Stimulated activated CD4-positive, alpha-beta T cell treated with anti-CD3 and anti-CD28 coated beads, Interleukin-1b, Interleukin-23, amount 100 ng/mL, for 1 hour (primary cell): ENCODE measurements at places on chromosomes 6 and 20.

GRCh38 chr6:2510316-2510715 is 240.4 kb downstream of the MYLK4 start:
- no peak for DNase-seq

- no peak for DNase-seq
Measured at GRCh38 chr6:95318137-95318536, 259.2 kb upstream of the MANEA start.

- DNase-seq, result no peak
Measured at GRCh38 chr6:156150391-156150790, 626.8 kb upstream of the ARID1B start.

- DNase-seq, result no peak
Measured at GRCh38 chr20:40110311-40110831, 578.7 kb downstream of the MAFB start.

DNA sequence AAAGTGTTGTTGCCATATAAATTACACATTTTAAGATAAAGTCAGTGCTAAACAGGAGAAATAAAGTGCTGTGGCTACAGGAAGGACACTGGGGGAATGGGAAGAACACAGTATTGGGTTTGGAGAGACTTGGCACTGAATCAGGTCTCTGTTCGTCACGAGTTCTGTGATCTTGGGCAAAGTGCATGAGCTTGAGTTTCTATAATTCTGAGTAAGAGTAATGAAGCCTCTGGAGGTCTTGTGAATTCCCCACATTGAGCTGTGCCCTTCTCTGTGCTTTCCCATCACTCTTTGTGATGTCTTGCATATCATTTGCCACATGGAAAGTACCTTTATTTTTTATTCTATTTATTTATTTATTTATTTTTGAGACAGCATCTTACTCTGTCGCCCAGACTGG is 16.8 kb upstream of the EEF1A1 start:
- DNase-seq, result no peak

DNA sequence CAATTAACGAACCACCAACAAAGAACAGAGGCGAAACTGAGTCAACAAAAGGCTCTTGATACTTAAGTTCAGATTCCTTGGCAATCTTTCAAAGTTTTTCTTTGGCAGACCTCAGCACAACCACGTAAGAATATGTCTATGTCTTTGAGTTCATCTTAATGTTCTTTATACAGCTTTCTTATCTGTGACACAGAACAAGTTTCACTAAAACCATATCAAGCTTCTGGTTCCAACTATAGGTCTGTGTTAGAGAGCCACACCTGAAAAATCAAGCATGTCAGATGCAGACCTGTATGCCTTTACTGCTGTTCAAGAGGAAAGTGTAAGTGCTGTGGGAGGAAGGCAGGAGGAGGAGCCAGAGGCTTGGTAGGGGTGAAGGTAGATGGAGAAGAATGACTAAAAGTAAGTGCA is 271.3 kb downstream of the KHDC1L start:
- DNase-seq, result no peak

GRCh38 chr20:33373735-33374605 is 27.3 kb downstream of the CDK5RAP1 start:
- no peak for DNase-seq

- no peak for DNase-seq
Measured at GRCh38 chr6:38322138-38322537, 317.6 kb downstream of the BTBD9 start.

GRCh38 chr6:43185391-43185985 is 3.5 kb downstream of the CUL9 start:
- no peak for DNase-seq

DNA sequence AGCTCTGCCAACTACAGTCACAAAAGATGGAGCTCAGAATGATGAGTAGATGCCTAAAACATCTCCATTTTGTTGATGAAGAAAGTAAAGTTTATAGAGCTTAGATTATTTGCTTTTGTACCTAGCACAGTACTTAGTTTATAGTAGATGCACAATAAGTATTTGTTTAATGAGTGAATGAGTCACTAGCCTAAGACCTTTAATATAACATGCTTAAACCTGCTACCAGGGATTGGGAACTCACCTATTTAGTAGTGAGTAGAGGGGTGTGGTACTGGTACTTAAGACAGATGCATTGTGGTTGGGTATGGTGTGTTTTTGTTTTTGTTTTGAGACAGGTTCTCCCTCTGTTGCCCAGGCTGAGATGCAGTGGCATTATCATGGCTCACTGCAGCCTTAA is 35.8 kb downstream of the TRIM38 start:
- no peak for DNase-seq

DNA sequence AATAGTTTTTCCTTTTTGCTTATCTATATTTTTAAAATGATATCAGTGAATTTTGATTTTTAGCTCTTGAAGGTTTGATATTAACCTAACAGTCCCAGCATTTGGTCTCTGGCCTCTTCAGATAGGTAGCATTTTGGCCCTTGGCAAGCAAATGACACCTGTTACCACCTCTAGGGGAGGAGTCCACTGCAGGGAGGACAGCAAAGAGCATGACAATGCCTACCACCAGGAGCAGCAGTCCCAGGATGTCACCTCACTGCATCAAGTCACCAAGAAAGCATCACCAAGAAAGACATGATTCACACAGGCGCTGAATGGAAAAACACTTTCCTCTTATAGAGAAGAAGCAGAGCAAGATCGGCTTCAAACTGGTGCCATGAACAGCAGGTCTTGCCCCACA is 224.3 kb downstream of the UBE3D start:
- no peak for DNase-seq

DNA sequence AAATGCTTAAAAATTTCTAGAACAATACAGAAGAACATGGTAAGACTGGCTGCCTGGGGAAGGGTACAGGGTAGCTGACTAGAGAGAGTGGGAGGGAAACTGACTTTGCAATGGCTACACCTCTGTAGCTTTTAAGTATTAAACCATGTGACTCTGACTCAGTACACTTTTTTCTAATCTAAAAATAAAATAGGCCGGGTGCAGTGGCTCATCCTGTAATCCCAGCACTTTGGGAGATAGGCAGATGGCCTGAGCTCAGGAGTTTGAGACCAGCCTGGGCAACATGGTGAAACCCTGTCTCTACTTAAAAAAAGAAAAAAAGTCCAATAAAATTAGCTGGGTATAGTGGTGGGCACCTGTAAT is 18.5 kb downstream of the ATP9A start:
- DNase-seq, result no peak

- no peak for DNase-seq
Measured at GRCh38 chr20:32792731-32793458, 26.9 kb upstream of the MAPRE1 start.

GRCh38 chr6:6758915-6759654 is 170.6 kb downstream of the LY86 start:
- DNase-seq, result no peak

DNA sequence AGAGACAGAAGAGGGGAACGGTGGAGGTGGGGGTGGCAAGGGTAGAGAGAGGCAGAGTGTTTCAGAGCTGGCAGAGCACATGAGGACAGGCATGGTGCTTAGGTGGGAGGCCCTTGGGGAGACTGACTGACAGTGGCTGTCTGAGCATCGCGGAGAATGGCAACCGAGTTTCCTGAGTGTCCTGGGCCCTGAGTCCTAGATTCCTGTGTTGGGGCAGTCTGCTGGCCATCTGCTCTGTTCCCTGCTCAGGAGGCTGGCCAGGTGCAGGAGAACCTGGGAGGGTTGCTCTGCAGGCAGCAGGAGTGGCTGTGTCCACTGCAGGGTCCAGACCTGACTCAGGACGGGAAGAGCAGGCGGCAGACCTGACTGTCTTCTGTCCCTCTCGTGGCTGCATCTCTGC is 248.9 kb downstream of the LRFN2 start:
- DNase-seq, result no peak

- DNase-seq, result peak; percentile 40
Measured at GRCh38 chr20:32972181-32973076, 31.8 kb downstream of the SUN5 start.

GRCh38 chr6:70620746-70621145 is 46.9 kb upstream of the SMAP1 start:
- no peak for DNase-seq

- no peak for DNase-seq
Measured at GRCh38 chr6:152100183-152100618, 292.7 kb downstream of the ESR1 start.

DNA sequence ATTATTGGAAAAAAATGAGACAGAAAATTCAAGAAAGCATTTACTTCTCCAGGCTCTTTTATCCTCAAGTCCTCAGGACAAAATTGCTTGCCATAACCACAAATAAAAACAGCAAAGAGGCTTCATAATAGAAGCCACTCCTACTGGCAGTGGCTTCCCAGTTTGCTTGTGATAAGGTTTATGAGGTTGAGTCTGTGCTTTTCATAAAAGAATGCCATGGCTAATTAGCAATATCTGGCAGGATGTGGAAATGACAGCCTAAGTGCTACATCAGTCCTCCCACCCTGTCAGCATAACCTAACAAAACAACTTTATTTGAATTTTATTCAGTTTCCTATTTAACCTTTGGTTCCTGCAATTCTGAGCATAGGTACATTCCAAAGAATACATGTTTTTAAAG is 80.9 kb upstream of the HTR1E start:
- no peak for DNase-seq

DNA sequence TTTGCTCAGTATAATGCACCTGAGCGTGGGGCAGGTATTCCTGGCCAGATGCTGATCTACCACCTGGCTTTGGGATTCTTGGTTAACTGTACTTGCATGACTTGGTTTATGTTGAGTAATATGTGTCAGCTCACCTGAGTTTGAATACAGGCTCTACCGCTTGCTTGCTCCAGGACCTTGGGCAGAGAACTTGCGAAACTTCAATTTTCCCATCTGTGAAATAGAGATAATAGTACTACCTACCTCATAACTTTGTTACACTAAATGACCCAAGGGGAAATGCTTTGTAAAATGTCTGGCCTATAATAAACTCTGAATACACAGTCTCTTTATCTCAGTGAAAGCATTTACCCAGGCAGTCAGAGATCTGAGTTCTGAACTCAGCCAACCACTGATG is 51.8 kb downstream of the SCAND1 start:
- DNase-seq, result no peak

DNA sequence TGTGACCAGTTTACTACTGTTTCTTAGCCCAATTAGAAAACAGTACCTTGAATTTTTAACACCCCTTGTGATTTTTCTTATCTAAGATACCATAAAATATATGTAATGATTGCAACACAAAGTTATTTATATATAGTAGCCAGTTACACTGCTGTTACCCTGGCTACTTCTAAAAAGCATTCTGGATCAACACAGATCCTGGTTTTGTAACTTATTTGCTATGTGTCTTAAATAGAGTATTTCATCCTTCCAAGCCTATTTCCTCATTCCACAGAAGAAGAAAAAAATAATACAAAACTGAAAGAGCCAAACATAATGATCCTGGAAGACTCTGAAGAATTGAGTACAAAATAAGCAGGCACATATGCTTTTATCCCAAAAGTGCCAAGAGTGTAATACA is 19.0 kb upstream of the GSTA4 start:
- no peak for DNase-seq

- DNase-seq, result no peak
Measured at GRCh38 chr6:33717934-33718455, 6.5 kb upstream of the UQCC2 start.

- DNase-seq, result no peak
Measured at GRCh38 chr6:53373638-53374037, 24.9 kb upstream of the ELOVL5 start.

DNA sequence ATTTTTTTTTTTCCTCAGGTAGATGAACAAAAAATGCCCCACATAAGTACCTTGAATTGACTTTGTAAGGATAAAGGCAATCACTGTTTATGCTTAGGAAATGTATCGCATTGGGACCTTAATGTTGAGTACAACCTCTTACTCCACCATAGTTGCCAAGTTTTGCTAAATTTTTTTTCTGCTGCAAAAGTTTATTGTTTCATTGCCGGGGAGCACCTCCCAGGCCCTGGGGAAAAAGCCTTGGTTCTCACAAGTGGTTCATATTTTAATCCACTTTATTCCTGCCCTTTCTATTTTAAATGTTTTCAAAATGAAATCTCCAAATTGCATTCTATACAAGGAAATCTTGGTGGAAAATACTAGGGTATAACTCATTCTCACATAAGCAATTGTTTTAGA is 52.3 kb upstream of the UTRN start:
- no peak for DNase-seq

DNA sequence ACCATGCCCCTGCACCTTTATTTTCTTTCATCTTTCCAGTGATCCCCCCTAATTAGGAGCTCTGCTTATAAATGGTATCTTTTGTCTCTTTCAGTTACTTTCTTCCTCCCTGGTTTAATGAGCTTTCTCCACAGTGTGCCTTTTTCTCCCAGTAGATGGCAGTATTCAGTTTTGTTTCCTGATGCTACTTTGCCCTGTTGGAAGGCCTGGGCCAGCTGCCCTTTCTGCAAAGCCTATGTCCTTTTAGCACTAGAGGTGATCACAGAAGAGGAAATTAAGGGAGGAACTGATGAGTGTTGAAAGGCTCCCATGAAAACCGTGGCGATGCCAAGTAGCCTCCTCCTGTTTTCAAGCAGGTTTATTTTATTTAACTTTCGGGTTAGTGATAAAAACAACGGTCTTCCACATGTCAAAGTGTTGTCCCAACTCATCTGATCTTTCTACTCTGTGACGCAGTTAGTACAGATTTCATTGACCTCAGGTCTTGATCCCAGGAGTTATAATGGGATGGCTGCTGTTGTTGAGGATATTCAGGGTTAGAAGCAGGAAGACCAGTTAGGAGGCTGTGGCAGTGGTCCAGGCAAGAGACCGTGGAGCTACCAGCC is 184.2 kb upstream of the BMP2 start:
- DNase-seq, result no peak

DNA sequence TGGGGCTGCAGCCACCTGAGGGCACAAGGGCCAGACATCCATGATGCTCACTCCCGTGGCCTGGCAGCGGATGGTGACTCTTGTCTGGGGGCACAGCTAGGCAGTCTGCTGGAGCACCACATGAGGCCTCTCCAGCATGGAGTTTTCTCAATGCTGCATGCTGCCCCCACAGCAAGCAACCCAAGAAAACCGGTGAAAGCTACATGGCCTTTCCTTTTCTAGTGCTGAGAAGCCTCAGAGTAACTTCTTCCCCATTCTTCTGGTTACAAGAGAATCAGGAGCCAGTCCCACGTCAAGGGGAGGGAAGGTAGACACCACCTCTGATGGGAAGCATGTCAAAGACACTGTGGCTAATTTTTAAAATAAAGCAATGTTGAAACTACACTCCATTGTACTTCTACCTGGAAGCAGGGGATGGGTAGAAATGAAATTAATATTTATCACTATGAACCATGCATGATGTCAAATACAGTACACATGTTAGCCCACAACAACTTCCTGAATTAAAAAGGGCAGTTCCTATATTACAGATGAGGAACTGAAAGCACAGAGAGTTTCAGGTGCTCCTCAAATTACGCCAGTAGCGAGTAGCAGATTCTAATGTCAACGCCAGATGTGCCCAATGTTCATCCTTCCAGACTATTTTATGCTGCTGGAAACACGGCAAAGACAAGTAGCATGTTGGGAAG is 101.5 kb downstream of the LAMP5 start:
- DNase-seq, result no peak

GRCh38 chr20:61295682-61296628 is 43.9 kb downstream of the CDH4 start:
- no peak for DNase-seq
